T-helper 1 cell (primary cell): ENCODE measurements at places on chromosomes 2 and 18.

DNA sequence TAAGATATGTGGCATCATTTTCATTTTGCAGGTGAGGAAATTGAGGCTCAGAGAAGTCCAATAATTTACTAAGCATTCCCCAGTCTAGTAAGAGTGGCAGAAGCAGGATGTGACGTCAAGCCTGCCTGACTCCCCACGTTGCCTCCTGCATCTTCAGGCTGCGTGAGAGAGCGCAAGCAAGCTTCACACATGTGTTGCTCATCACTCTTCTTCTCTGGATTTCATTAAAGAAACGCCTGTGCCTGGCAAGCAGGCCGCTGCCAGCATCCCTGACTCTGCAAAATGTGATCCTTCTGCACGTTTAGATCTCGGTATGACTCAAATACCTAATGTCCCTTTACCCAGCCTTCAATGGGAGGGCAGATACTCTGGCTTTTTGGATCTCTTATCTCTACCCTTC, 96.8 kb downstream of the PRKCE start:
- DNase-seq: no peak

DNA sequence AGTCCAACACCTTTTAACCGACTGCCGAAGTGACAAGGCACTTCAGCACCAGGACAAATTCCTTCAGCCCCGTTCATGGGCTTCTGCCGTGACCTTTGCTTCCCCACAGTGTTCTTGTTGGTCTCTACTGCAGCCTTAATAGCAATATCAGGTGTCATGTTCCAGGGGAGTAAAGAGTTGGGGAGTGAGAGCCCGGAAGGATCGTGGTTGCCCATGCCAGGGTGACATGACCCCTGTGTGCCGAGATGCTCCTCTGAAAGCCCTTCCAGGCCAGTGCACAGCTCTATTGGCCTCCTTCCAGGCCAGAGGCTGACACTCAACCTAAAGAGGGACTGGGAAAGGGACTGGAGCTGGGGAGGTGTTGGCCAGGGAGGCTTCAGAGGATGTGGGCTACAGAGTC, 279.2 kb downstream of the CYRIA start:
- no peak for DNase-seq

GRCh38 chr2:151071382-151071781, 190.3 kb downstream of the RBM43 start:
- DNase-seq: no peak

DNA sequence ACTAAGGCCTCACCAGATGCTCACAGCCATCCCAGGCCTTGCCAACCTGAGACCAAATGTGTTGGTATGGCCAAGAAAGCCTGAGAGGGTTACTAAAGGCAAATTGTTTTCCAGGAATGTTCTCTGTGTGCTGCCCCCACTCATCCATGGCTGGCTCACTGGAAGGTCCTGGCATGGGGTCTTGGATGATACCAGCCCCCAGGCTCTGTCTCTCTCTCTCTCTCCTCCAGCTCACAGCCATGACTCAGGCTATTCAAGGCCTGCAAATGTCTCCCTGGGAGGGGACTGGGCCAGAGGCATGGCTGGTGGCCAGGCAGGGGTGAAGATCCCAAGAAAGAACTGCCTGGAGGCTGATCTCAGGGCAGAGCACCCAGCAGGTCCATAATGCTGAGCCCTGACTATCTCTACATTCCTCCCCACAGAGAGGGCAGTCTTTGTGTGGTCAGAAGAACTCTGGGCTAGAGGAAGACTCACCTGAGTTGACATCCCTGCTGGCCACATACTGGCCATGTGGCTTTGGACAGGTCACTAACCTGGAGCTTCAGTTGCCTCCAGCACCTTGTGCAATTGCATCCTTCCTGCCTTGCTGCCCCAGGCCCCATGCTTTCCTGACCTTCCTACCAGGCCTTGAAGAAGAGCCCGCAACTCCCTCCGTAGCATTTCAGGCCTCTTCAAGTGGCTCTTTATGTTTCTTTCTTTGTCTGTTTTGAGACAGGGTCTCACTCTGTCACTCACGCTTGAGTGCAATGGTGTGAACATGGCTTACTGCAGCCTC, 150.4 kb downstream of the ZFP36L2 start:
- no peak for DNase-seq

GRCh38 chr2:181440919-181441318, 16.3 kb upstream of the ITGA4 start:
- no peak for DNase-seq

- DNase-seq: no peak
Measured at GRCh38 chr18:37156330-37156942, 327.5 kb downstream of the KIAA1328 start.

- DNase-seq: no peak
Measured at GRCh38 chr2:128360711-128361110, 42.0 kb upstream of the HS6ST1 start.

DNA sequence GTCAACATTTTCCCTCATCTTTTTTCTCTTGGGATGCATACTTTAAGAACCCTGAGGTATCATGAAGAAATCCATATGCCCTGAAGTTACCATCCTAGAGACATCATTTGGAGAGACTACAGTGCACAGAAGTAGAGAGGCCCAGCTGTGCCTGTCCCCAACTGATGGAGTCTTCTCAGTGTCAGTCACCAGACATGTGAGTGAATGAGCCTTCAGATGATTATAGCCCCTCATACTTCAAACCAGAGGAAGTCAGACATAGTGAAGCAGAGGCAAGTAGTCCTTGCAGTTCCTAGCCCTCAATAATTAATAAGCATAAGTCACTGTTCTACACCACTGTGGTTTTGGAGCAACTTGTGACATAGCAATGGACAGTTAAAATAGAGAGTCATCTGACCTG, 194.4 kb upstream of the ITGA4 start:
- DNase-seq: no peak

DNA sequence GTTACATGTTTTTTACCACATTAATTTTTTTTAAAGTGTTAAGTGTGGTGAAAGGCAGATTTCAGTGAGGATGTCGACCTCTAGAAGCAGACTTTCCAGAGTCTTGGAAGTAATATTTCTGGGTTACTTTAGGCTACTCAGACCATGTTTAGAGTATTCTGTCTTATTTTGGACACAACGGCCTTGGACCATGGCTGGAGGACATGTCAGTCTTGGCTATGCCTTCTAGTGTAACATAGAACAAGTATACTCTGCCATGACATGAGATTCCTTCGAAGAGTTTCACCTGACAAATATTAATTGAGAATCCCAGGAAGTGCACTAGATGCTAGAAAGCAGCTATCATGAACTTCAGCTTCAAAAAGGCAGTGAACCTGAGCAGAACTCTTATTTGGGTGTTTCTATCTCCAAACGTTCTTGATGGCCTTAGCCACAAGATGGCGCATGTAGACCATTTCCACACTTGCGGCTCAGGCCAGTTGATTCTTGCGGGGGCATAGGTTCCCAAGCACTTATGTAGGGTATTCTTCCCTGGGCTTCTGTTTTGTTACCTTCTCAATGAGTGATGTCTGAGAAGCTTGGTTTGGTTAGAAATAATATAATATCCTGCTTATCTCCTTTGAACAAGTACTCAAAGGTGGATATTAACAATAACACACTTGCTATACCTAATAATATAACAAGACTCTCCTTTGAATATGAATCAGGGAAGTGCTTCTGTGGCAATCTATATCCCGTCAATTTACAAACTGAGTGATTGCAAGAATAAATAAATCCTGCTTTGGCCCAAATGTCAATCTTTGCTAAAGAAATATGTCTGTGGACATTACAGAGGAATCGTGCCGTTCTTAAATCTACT, 62.0 kb downstream of the CACNB4 start:
- DNase-seq: no peak

DNA sequence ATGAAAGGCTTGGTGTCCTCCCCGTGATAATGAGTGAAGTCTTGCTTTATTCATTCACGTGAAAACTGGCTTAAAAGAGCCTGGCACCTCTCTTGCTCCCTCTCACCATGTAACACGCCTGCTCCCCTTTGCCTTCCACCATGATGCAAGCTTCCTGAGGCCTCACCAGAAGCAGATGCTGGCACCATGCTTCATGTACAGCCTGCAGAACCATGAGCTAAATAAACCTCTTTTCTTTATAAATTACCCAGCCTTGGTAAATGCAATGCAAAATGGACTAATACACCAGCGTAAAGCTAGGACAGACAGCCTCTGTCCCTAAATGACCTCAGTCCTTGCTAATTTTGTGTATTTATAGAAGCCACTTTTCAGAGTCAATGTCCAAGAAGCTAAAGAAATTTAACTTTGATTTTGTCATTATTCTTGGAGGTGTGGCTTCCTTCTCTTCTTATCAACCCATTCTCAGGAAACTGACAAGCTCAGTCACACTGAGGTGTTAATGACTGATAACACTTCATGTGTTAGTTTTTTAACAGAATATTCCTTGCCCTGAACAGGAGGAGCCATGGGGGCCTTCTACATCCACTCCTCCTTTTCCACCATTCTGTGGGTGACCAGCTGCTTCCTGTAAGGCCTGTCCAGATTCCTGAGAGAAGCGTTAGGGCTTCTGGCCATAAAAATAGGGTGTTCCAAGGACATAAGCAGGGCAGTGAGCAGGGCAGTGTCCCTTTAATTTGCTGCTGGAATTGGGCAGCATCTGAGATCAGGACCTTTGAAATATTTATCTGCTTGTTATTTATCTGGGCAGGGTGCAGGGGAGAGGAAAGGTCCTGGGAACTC, 38.0 kb upstream of the EPAS1 start:
- no peak for DNase-seq

- DNase-seq: no peak
Measured at GRCh38 chr18:26919201-26919600, 53.7 kb upstream of the AQP4 start.

GRCh38 chr18:21218862-21219261, 23.2 kb upstream of the GREB1L start:
- no peak for DNase-seq

DNA sequence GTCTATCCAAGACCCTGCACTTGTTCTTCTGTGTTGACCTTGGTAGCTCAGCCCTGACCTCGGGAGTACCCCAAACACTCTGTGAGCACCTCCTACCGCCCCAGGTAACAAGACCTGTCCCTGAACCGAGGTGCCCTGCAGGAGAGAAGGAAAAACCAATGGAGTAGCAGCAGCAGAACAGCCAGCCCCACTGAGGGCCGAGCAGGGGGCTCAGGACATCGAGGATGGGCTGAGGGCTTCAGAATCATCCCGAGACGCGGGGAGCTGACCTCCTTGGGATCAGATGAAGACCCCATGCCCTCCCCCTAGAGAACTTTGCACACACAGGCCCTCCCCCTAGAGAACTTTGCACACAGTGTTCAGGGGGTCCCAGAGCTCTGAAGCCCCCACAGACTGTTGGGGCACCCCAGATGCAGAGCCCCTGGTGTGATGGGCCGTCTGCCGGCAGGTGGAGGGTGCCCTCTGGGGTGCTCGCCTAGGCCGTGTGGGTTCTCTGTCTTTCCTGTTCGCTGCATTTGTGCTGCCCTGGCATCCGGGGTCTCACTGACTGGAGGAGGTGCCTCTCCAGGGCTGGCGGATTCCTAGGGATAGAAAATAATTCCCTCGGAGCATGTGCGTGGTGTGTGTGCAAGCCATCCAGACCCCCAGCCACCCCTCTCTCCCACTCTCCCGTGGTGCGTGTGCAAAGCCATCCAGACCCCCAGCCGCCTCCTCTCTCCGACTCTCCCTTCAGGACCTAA, 189.1 kb downstream of the TWIST2 start:
- DNase-seq: no peak

DNA sequence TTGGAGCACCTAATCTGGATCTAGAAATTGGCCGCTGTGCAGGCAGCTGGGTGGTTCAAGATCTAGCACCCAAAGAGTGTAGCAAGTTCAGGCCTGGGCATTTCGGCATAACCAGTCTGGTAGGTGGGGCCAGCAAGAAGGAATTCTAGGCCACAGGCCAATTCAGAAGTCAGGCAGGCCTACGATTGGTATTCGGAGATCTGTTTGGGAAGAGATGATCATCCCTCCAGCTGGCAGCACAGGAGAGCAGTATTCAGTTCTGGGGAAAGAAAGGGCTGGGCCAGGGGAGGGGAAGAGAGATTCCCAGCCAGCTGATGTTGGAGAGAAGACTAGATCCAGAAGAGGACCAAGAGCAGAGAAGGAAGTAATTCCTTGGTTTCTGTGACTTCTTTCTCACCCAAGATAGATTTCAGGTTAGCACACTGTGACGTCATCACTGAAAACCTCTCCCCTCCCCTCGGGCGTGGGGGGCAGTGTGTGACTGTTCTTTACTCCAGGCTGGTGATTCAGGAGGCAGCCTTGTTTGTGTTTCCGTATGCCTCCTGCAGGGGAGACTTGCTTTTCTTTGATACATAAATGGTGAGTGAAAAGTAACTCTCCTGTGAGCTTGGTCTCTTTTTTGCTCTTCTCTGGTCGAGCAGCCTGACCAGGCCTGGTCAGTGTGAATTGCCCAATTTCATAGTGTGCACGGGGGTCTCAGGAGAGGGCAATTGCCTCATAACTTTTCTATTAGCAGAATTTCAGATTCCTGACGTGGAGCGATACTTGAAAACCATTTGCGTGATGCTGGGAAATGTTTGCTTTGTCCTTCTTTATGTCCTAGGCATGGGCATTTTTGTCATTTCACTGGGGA, 61.1 kb downstream of the MEIS1 start:
- no peak for DNase-seq

- DNase-seq: no peak
Measured at GRCh38 chr2:134639265-134639664, 79.5 kb downstream of the TMEM163 start.

- no peak for DNase-seq
Measured at GRCh38 chr2:188295067-188295685, 3.5 kb downstream of the GULP1 start.

DNA sequence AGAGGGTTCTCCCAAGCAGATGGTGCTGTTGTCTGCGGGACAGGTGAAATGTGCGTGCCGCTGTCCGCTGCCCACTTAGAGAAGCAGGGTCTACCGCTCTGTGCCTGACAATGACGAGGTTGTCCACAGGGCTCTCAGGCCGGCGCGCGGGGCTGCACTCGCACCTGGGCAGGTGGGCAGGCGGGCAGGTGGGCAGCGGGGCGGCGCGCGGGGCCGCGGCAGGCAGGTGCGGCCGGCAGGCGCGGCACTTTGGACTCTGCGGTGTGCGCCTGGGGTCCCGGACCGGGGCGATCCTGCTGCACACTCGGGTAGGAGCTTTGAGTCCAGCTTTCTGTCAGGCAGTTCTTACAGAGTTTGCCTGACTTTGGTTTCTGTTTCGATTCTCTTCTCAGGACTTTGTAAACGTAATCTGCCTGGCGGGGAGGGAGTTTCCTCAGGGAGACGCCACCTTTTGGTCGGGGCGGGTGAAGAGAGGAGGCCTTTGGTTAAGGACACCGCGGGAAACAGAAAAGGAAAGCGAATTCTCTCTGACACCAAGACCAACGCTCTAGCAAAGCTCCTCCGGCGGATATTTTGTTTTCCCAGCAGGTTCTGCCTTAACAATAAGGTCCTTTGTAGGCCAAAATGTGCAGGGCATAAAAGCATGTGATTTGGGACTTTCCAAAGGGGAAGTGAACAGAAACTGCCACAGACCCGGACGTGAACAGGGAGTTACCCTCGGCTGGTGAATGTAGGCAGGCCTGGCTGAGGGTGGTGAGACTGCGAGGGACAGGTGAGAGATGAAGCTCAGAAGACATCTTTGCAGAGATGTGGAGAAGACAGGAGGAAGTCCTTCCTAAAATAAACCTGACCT, at the start of gene IFIH1:
Gene IFIH1 (minus strand): TSS at position 357 of the 853 bp plus-strand sequence. CDS start 377 bp downstream, outside the sequence.
- DNase-seq: peak; percentile 64

GRCh38 chr18:28382215-28382879, 205.4 kb upstream of the CDH2 start:
- DNase-seq: no peak

GRCh38 chr2:226378753-226379705, 420.6 kb downstream of the IRS1 start:
- DNase-seq: no peak
